Activated CD4-positive, alpha-beta T cell treated with anti-CD3 and anti-CD28 coated beads for 36 hours (primary cell): ENCODE measurements at places on chromosomes 12 and 14.

DNA sequence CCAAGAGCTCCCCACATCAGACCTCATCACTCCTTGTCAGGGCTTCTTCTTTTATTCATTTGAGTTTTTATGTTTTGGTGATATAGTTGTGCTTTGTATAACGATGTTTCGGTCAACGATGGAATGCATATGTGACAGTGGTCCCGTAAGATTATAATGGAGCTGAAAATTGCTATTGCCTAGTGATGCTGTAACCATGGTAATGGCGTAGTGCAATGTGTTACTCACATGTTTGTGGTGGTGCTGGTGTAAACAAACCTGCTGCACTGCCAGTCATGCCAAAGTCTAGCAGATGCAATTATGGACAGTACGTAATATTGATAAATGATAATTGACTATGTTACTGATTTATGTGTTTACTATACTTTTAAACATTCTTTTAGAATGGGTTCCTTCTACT, 16.3 kb downstream of the CYP46A1 start:
- H3K4me1 ChIP-seq, result no peaks in the 10 kb centered on the region
- no peak overlapping the region for H3K4me3 ChIP-seq
- peaks cover 10% of the 10 kb centered on the region for H3K27me3 ChIP-seq
- H3K27ac ChIP-seq, result no peak overlapping the region

GRCh38 chr14:64760146-64760755, 56.0 kb downstream of the PLEKHG3 start:
- no peaks in the 10 kb centered on the region for H3K36me3 ChIP-seq
- peaks cover 48% of the 10 kb centered on the region for H3K4me1 ChIP-seq
- no peak overlapping the region for H3K4me3 ChIP-seq

- H3K27ac ChIP-seq, result no peak overlapping the region
- H3K36me3 ChIP-seq, result peaks cover 27% of the 10 kb centered on the region
- no peak overlapping the region for H3K4me3 ChIP-seq
- DNase-seq, result no peak
Measured at GRCh38 chr14:92135269-92135668, 13.5 kb downstream of the CPSF2 start.

DNA sequence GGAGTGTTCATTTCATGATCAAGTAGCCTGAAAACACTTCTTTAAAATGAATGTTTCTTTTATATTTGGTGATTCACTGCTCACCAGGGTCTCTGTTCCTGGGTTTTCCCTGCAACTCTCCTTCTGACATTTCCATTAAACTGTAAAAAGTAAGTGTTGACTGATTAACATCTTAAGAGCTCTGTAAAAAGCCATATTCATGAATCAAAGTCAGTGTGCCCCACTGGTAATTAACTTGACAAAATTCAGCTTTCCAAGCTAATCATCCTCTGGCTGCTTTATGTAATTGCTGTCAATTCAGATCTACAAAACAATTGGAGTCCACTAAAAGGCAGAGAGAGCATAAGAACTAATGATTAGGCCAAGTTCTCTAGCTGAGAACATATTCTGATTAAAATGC, 41.6 kb downstream of the CNTN1 start:
- H3K4me1 ChIP-seq, result no peaks in the 10 kb centered on the region
- H3K36me3 ChIP-seq, result no peaks in the 10 kb centered on the region
- no peak overlapping the region for H3K27ac ChIP-seq
- DNase-seq, result no peak

DNA sequence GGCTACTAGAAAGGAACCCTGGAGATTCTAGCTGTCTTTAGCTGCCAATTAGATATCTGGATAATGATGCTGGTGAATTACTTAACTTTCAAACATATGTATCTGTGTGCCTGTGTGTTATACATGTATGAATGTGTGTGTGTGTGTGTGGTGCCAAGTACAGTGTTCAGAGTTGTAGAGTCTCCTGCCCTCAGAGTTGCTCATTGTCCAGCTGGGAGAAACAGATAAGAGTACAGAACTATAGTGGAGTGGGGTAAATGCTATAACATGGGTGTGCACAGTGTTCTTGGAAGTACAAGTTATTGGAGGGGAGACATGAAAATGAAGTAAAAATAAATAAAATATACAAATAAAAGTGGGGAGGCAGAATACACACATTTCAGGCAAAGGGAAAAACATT, 23.6 kb upstream of the ADAM20 start:
- H3K27ac ChIP-seq, result no peak overlapping the region
- H3K36me3 ChIP-seq, result peaks cover 31% of the 10 kb centered on the region
- H3K4me3 ChIP-seq, result no peak overlapping the region
- no peaks in the 10 kb centered on the region for H3K27me3 ChIP-seq
- DNase-seq, result no peak

- H3K36me3 ChIP-seq, result no peaks in the 10 kb centered on the region
- no peak overlapping the region for H3K27ac ChIP-seq
- no peak for DNase-seq
- peaks cover 12% of the 10 kb centered on the region for H3K27me3 ChIP-seq
- no peak overlapping the region for H3K4me3 ChIP-seq
Measured at GRCh38 chr14:59687663-59688062, 111.1 kb upstream of the CCDC175 start.

- H3K27ac ChIP-seq, result no peak overlapping the region
- peaks cover 14% of the 10 kb centered on the region for H3K27me3 ChIP-seq
- H3K4me1 ChIP-seq, result peaks cover 24% of the 10 kb centered on the region
- H3K4me3 ChIP-seq, result no peak overlapping the region
Measured at GRCh38 chr14:75425446-75425845, 2.4 kb upstream of the JDP2 start.

DNA sequence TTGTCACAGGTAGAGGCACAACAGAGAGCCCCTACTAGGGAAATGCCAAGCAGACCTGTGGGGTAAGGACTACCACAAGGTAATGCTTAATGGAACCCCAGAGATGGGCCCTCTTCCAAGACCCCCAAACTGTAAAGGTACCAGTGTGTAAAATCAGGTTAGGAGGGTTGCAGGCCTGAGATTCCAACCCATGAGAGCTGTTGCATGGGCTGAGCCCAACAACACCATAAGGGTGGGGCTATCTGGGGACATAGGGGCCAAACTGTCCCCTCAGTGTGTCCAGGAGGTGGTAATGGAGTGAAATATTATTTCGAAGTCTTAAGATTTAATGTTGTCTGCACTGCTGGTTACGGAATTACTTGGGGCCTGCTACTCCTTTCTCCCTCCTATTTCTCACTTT, 620.2 kb downstream of the ETNK1 start:
- no peaks in the 10 kb centered on the region for H3K4me1 ChIP-seq
- H3K4me3 ChIP-seq, result no peak overlapping the region
- no peak for DNase-seq
- H3K27me3 ChIP-seq, result peaks cover 1% of the 10 kb centered on the region

- H3K27me3 ChIP-seq, result no peaks in the 10 kb centered on the region
- peaks cover 53% of the 10 kb centered on the region for H3K36me3 ChIP-seq
- DNase-seq, result no peak
- peak overlapping the region; percentile 100 for H3K27ac ChIP-seq
- peak overlapping the region; percentile 99 for H3K4me3 ChIP-seq
- H3K4me1 ChIP-seq, result peaks cover 60% of the 10 kb centered on the region
Measured at GRCh38 chr12:130873106-130873795, 1.4 kb downstream of the RAN start.

DNA sequence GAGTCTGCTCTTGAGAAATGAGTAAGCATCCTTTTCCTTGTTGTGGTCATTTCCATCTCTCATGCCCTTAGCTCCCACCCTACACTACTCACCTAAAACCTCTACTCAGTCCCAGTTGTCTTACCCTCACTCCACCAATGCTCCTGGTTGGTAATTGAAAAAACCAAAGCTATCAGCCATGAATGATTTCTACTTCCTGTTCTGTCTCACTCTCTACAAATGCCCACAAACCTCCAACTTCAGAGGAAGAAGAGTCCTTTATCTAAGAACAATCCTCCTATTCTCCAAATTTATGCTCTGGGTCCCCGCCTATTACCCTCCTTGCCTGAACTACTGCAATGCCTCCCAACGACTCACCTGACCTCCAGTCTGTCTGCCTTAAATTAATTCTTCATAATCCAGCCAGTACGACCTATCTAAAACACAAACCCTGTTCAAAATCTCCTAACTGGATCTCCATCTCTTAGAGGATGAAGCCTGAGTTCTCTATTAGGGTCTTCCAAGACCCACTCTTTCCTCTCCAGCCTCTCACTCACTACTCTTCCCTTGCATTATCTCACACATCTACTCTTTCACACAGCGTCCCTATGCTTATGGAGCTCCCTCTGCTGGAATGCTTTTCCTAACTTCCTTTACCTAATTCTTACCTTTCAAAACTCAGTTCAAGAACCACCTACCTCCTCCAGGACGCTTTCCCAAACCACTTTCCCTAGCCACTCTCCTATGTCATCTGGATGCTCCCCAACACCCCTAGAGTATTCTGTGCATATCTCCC, 2.2 kb downstream of the DHRS1 start:
- H3K4me1 ChIP-seq, result peaks cover 51% of the 10 kb centered on the region
- peak overlapping the region; percentile 79 for H3K27ac ChIP-seq
- H3K27me3 ChIP-seq, result no peaks in the 10 kb centered on the region
- no peak overlapping the region for H3K4me3 ChIP-seq
- H3K36me3 ChIP-seq, result peaks cover 28% of the 10 kb centered on the region

- no peak overlapping the region for H3K27ac ChIP-seq
- DNase-seq, result no peak
- no peak overlapping the region for H3K4me3 ChIP-seq
- H3K27me3 ChIP-seq, result no peaks in the 10 kb centered on the region
- no peaks in the 10 kb centered on the region for H3K4me1 ChIP-seq
Measured at GRCh38 chr12:25308756-25309155, 58.0 kb upstream of the KRAS start.

GRCh38 chr14:21467616-21468015, 9.1 kb downstream of the RAB2B start:
- no peaks in the 10 kb centered on the region for H3K27me3 ChIP-seq
- H3K27ac ChIP-seq, result no peak overlapping the region
- H3K4me1 ChIP-seq, result no peaks in the 10 kb centered on the region
- no peak for DNase-seq
- H3K36me3 ChIP-seq, result peaks cover 24% of the 10 kb centered on the region

GRCh38 chr12:122028905-122029560, 7.3 kb downstream of the BCL7A start:
- no peaks in the 10 kb centered on the region for H3K27me3 ChIP-seq
- peaks cover 7% of the 10 kb centered on the region for H3K4me1 ChIP-seq
- no peak overlapping the region for H3K27ac ChIP-seq

DNA sequence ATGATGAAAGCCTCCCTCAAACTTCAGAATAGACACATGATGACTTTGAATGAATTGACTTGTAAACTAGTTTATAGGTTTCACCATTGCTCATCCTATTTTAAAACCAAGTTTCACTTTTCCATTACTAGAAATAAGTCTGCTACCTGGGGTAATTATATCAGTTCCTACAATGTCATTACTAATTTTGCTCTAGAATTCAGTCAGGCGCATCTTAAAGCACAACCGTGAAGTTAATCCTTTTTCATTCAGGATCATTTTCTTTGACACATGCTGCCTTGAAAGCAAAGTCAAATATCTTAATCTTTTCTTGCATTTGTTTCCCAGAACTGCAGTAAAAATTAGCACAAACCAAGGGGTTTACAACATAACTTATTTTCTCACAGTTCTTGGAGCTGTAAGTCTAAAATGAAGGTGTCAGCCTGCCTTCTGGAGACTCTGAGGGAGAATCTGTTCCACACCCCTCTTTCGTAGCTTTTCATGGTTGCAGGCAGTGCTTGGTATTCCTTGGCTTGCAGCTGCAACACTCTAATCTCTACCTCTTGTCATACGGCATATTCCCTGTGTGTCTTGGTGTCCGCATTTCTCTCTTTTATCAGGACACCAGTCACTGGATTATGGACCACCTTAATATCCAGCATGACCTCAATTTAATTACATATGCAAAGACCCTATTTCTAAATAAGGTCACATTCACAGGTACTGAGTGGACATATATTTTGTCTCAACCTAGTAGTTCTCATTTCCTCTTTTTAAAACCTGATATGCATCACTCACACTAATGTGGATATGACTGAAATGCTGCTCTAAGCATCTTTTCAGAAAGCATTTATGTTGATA, 114.3 kb upstream of the PDZRN4 start:
- H3K27ac ChIP-seq, result no peak overlapping the region
- no peak for DNase-seq
- no peaks in the 10 kb centered on the region for H3K27me3 ChIP-seq
- H3K4me1 ChIP-seq, result no peaks in the 10 kb centered on the region
- no peak overlapping the region for H3K4me3 ChIP-seq
- no peaks in the 10 kb centered on the region for H3K36me3 ChIP-seq

- H3K27ac ChIP-seq, result no peak overlapping the region
- peaks cover 13% of the 10 kb centered on the region for H3K36me3 ChIP-seq
- no peak for DNase-seq
- no peak overlapping the region for H3K4me3 ChIP-seq
Measured at GRCh38 chr12:120515496-120515895, 13.5 kb downstream of the COQ5 start.

DNA sequence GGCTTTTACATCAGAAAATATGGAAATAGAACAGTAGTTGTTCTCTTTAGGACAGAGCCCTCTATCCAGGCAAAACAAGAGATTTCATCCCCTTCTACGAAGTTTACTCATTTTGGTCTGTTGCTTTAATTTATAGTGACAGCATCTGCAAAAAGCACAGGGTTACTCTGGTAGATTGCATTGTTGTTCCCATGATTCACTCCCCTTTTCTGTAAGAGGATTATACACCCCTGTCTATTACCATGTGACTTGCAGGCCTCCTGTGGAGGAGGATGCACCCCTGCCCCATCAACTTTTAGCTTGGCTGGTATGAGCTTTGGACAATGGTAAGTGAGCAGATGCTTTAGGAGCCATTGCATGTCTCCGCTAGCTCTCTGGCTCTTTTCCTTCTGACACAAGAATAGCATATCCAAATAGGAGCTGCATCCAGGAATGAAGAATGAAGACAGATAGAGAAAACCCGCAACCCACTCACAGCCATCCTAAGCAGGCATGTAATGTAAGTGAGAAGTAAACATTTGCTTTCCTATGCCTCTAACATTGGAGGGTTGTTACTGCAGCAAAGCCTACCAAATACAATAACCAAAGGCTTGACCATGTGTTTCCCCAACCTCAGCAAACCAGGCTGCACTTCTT, 304.2 kb downstream of the AKAP6 start:
- no peak for DNase-seq
- no peaks in the 10 kb centered on the region for H3K4me1 ChIP-seq
- no peak overlapping the region for H3K4me3 ChIP-seq
- H3K36me3 ChIP-seq, result no peaks in the 10 kb centered on the region
- no peaks in the 10 kb centered on the region for H3K27me3 ChIP-seq
- no peak overlapping the region for H3K27ac ChIP-seq

DNA sequence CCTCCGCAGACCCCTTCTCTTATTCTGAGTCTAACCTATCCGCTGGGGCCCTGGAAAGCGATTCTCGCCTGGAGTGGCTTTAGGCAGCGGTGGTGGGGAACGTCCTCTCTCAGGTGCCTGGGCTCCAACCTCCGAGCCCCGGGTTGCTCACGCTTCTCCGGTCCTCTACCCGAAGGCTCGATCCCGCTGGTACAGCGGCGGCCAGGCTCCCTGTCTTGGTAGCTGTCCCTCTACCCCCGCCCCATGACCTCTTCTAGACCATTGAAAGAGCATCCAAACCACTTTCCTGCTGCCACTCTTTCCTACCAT, 505 bp upstream of the HEBP1 start:
- peak overlapping the region; percentile 75 for H3K27ac ChIP-seq
- DNase-seq, result no peak
- H3K36me3 ChIP-seq, result no peaks in the 10 kb centered on the region
- H3K4me3 ChIP-seq, result peak overlapping the region; percentile 86
- peaks cover 6% of the 10 kb centered on the region for H3K27me3 ChIP-seq
